ENCODE measurements at places on chromosomes 2 and 18. TPM values are rescaled to one million over a fixed set of nuclear protein-coding genes. Genes with fewer than 3 reads are reported as not detected.

ACOXL gene
- total RNA-seq, result 2.9 TPM

PKDCC gene
- total RNA-seq, result 133 TPM

MEP1B gene
- total RNA-seq, result not detected

GPR45 gene
- total RNA-seq, result not detected

SEH1L gene
- total RNA-seq, result 40.5 TPM

LAMA3 gene
- total RNA-seq, result 0.47 TPM

HNRNPLL gene
- total RNA-seq, result 109 TPM

ACKR3 gene
- total RNA-seq, result 1.6 TPM

PIEZO2 gene
- 4.2 TPM for total RNA-seq

TPGS2 gene
- 301 TPM for total RNA-seq

KIF5C gene
- 53.0 TPM for total RNA-seq

MBP gene
- 0.64 TPM for total RNA-seq

DIPK1C gene
- total RNA-seq, result 12.9 TPM

CBLN2 gene
- total RNA-seq, result not detected

FTCDNL1 gene
- total RNA-seq, result 2.7 TPM

DNA sequence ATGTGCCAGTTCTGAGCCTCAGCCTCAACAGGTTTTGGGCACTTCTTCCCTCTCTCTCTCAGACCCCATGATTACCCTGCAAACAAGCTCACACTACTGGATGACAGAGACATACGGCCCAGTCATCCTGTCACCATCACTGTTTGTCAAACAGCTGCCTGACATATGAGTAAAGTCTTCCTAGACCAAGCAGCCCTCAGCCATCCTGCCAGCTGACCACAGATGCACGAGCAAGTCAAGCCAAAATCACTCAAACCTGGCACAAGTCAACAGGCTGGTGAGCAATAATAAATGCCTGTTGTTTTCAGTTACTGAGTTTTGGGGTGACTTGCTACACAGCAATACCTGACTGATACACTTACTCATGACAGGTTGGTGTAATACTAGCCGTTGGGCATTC lies 75.5 kb upstream of the KLF7 start:
- H3K36me3 ChIP-seq, result no peaks in the 10 kb centered on the region
- H3K4me1 ChIP-seq, result peaks cover 18% of the 10 kb centered on the region
- no peak overlapping the region for H3K27ac ChIP-seq
- no peak overlapping the region for H3K4me3 ChIP-seq
- no peaks in the 10 kb centered on the region for H3K27me3 ChIP-seq
- DNase-seq, result no peak

- no peak for DNase-seq
- no peak overlapping the region for H3K27ac ChIP-seq
- H3K36me3 ChIP-seq, result no peaks in the 10 kb centered on the region
- peak overlapping the region; percentile 82 for H3K4me3 ChIP-seq
- peaks cover 13% of the 10 kb centered on the region for H3K4me1 ChIP-seq
Observed at GRCh38 chr2:218218268-218219185, 1.5 kb downstream of the ARPC2 start.

DNA sequence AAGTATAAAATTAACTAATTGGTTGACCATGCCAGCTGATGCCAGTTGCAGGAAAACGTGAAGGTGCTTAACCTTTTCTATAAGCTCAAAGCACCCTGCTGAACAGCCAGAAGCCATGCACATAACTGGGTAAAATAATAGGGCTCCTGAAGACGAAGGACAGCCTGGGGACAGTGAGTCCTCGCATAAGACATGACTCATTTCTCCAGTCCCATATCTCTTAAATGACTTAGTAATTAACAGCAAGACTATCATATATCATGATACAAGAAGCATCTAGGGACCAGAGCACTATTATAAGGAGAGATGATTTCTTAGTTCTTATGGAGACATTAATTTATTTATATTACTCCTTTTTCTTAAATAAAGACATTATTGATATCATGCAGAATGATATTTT lies 100.5 kb upstream of the DOK6 start:
- H3K4me1 ChIP-seq, result no peaks in the 10 kb centered on the region
- no peak for DNase-seq

DNA sequence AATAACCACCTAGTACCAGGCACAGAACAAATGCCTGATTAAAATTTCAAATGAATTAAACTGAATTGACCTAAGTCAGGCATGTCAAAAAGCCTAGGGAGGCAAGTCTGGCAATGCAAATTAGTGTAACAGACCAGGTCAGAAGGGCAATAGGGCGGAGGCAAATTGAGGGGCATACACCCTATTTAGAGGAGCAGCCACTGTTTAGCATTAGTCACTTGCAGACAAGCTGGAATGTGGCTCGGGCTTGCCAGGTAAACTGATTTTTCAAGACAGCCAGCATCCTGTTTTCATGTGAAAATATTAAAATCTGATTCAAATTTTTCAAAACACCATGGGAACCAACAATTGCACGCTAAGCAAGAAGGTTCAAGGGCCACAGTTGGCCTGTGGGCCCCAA lies 160.3 kb downstream of the EN1 start:
- no peak for DNase-seq
- no peaks in the 10 kb centered on the region for H3K4me1 ChIP-seq
- peaks cover 35% of the 10 kb centered on the region for H3K27me3 ChIP-seq
- no peak overlapping the region for H3K27ac ChIP-seq

GRCh38 chr2:42102591-42103450 lies 55.0 kb downstream of the PKDCC start:
- H3K4me3 ChIP-seq, result peak overlapping the region; percentile 38
- no peaks in the 10 kb centered on the region for H3K36me3 ChIP-seq
- peak; percentile 89 for DNase-seq
- no peak overlapping the region for H3K27ac ChIP-seq
- H3K27me3 ChIP-seq, result peaks cover 19% of the 10 kb centered on the region

DNA sequence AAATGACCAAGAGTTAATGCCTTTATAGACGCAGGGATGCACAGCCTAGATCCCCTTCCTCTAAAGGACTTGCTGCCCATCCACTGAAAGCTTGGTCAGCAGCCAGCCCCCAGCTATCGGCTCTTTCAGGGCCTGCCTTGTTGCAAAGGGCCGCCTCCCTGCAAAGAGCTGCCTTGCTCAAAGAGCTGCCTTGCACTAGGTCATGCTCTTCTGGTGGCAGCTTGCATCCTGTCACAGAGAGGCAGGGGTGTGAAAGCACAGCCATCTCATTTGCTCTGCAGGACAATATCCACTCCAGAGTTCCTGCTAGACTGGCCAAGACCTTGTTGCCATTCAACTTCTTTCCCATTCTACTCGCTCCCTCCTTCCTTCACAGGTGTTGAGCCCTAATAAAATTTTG lies 137.1 kb downstream of the MCFD2 start:
- no peaks in the 10 kb centered on the region for H3K36me3 ChIP-seq
- peaks cover 21% of the 10 kb centered on the region for H3K4me1 ChIP-seq
- DNase-seq, result peak; percentile 26
- no peak overlapping the region for H3K27ac ChIP-seq
- no peaks in the 10 kb centered on the region for H3K27me3 ChIP-seq
- H3K4me3 ChIP-seq, result no peak overlapping the region

DNA sequence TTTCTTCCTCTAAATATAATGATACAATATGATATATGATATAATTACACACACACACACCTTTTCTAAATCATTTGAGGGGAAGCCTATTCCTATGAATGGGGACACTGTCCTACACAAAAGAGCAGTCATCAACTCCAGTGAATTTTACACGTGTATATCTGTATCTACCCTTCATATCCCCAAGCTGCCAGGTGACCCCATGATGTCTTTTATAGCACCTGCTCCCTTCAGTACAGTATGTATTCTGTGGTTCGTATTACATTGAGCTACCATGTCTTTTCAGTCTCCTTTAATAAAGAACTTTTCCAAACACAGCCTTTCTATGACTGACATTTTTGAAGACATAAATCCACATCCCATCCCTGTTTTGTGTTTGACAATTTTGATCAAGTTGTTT lies 19.0 kb downstream of the TBC1D8 start:
- H3K36me3 ChIP-seq, result no peaks in the 10 kb centered on the region
- no peak for DNase-seq
- H3K27me3 ChIP-seq, result no peaks in the 10 kb centered on the region

DNA sequence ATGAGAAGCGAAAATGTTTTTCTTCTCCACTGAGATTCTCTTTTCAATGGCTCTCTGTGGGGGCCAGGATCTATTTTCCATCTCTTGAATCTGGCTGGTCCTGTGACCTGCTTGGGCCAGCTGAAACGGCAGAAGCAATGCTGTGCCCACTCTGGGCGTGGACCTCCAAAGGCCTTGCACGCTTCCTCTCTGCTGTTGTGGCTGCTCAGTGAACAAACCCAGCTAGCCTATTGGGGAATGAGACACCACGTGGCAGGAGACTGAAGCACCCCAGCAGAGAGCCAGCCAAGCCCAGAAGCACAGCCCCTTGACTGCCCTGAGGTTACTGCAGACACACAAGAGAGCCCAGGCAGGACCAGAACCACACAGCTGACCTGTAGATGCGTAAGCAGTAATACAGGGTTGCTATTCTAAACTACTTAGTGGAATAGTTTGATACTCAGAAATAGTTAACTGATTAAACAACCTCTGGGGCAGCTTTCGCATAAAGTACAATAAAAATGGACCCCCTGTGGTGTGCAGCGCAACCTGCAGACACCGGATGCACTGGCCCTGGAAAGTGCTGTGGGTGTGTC lies 221.7 kb upstream of the SH3BP4 start:
- H3K27me3 ChIP-seq, result no peaks in the 10 kb centered on the region
- no peak overlapping the region for H3K27ac ChIP-seq
- H3K4me3 ChIP-seq, result no peak overlapping the region
- peaks cover 7% of the 10 kb centered on the region for H3K4me1 ChIP-seq

- no peak overlapping the region for H3K4me3 ChIP-seq
- H3K27ac ChIP-seq, result no peak overlapping the region
- DNase-seq, result no peak
- H3K36me3 ChIP-seq, result no peaks in the 10 kb centered on the region
- no peaks in the 10 kb centered on the region for H3K27me3 ChIP-seq
- H3K4me1 ChIP-seq, result peaks cover 4% of the 10 kb centered on the region
Observed at GRCh38 chr2:133581010-133581760, 12.9 kb upstream of the NCKAP5 start.

DNA sequence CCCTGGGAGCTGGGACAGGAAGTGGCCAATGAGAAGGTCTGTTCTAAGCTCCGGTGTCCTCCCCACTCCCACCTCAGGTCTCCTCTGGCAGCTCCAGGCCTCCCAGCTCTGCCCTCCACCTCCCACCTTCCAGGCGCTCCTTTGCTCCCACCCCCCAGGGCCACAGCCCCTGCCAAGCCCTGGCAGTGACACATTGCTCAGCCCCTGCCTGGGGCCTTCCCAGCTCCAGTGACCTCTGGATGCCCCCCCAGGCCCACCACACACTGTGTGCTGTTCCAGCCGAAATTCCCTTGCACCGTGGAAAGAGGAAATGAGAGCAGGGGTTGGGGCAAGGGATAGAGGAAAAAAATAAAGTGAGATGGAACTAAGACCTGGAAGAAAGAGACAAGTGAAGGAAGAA lies 289.6 kb downstream of the CYP26B1 start:
- H3K4me3 ChIP-seq, result no peak overlapping the region
- no peaks in the 10 kb centered on the region for H3K36me3 ChIP-seq
- no peaks in the 10 kb centered on the region for H3K4me1 ChIP-seq
- DNase-seq, result no peak
- no peaks in the 10 kb centered on the region for H3K27me3 ChIP-seq

DNA sequence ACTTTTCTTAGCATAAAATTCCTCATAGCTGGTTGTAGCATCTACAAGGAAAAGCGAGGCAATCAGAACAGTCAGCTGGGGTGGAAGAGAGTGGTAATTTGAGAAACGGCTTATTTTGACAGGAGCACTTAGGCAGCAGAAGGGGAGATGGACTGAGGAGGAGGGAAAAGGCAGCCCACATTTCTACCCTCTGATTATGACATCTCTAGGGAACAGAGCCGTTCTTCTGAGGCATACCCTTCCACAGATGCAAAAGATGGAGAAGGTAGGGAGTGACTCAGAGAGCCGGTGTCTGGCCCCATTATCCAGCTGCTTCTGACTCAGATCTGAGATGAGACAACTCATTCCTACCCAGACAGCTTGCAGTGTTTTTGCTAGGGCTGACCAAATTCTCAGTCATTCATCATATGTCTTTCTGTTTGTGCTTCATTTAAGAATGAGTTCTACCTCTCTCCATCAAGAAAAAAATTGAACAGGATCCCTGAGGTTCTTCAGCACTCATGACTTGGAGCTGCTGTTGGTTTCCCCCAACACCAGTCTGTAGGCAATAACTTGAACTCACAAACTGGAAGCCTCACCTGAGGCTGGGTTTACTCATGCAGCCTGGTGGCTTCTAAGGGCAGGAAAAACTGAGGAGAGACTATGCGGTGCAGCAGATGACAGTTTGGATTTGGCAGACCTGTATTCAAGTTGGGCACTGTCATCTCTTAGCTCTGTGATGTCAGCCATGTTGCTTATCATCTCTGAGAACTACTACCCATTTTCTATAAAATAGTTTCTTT lies 15.9 kb upstream of the SEC11C start:
- DNase-seq, result no peak
- H3K4me1 ChIP-seq, result no peaks in the 10 kb centered on the region
- peaks cover 39% of the 10 kb centered on the region for H3K27me3 ChIP-seq
- no peak overlapping the region for H3K4me3 ChIP-seq

GRCh38 chr18:21663578-21663977 lies 41.0 kb downstream of the ABHD3 start:
- H3K27ac ChIP-seq, result no peak overlapping the region
- DNase-seq, result no peak
- no peaks in the 10 kb centered on the region for H3K36me3 ChIP-seq
- H3K4me1 ChIP-seq, result no peaks in the 10 kb centered on the region
- no peak overlapping the region for H3K4me3 ChIP-seq

DNA sequence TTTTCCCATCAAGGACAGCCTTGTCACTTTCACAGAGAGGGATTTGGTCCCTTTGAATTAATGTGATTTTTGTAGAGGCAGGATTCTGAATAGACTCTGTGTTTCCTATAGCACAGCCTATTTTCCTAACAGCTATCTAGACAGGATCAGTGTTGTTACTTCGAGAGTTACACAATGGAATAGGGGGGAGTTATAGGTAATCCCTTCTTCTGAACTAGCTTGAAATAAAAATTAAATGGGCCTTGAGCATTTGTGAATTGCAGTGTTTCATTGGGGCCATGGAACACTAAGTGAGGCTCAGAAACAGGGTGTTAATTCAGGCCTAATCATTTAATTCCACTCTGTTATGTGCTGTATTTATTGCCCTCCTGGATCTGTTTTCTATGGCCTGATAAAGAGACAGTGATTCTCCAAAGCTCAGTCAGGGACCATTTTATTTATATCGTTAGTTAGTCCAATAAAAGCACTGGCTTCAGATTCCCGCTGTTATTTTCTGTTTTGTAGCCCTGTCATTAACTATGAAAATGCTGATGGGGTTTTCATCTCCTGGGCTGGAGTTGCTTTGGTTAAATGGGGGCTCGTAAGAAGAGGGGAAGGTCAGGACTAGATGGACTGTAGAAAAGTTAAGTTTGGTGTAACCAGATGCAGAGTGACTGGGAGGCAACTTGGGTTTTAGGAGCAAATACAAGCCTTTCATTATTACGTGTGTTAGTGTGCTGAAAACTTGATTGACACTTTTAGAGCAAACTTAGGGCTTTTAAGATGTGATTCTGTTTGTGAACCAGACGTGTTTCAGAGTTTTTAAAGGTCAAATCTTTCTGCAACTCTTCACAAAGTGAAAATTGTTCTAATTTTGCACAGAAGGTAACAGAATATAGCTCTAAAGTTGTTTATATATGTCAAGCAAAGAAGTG lies 461.0 kb upstream of the HNRNPA3 start:
- no peaks in the 10 kb centered on the region for H3K27me3 ChIP-seq
- H3K4me1 ChIP-seq, result peaks cover 6% of the 10 kb centered on the region
- no peak overlapping the region for H3K4me3 ChIP-seq
- DNase-seq, result no peak
- H3K27ac ChIP-seq, result no peak overlapping the region

GRCh38 chr2:71849111-71849510 lies 298.6 kb downstream of the CYP26B1 start:
- H3K36me3 ChIP-seq, result no peaks in the 10 kb centered on the region
- H3K4me3 ChIP-seq, result no peak overlapping the region
- H3K27ac ChIP-seq, result no peak overlapping the region

Data from neural progenitor cell (in vitro differentiated cells).